ENCODE measurements at places on chromosomes 11 and 22. TPM values are rescaled to one million over a fixed set of nuclear protein-coding genes. Genes with fewer than 3 reads are reported as not detected.
A peak's percentile ranks its signal among the peaks of the same experiment; 100 is the strongest.

Gene MMP7
- not detected for total RNA-seq

Gene RAB3IL1
- 0.72 TPM for total RNA-seq

Gene TMEM45B
- not detected for total RNA-seq

GRCh38 chr11:101482556-101483124, 101.2 kb downstream of the TRPC6 start:
- DNase-seq: no peak

DNA sequence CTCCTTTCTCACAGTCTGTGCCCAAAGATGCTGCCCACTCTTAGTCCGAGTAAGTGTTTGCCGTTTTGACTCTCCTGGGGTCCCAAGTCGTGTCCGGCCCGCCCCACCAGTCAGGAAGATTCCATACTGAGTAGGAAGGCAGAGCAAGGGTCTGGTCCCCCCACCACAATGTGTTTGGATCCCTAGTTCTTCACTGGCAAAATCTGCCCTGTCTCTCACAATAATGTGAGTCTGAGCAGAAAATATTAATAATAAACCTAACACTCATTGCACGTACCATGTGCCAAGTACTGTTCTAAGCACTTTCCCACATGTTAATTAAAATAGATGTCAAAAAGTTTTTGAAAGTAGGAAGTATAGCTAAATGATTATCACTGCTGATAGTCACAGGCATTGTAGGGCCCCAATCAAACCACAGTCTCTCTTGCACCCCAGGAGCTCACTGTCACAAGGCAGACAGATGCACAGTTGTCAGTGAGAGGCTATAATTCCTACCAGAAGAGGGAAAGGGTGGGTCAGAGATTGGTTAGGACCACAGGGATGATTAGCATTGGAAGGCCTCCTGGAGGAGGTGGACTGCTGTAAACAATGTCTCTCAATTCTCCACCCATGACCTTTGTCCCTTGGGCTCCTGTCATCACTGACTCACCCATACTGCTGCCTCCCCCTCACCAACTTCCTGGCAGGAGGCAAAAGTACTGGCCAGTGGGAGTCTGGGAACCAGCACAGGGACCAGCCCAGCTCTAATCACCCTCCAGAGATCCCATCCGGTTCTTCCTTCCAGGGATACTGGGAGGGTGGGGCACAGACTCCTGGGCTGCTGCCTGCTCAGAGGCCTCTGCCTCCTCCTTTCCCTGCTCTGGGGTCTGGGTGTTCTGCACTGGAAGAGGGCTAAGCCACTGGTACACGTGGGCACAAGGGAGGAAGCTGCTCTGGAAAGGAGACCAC, 1.0 kb upstream of the POLD4 start:
- peak; percentile 98 for DNase-seq

DNA sequence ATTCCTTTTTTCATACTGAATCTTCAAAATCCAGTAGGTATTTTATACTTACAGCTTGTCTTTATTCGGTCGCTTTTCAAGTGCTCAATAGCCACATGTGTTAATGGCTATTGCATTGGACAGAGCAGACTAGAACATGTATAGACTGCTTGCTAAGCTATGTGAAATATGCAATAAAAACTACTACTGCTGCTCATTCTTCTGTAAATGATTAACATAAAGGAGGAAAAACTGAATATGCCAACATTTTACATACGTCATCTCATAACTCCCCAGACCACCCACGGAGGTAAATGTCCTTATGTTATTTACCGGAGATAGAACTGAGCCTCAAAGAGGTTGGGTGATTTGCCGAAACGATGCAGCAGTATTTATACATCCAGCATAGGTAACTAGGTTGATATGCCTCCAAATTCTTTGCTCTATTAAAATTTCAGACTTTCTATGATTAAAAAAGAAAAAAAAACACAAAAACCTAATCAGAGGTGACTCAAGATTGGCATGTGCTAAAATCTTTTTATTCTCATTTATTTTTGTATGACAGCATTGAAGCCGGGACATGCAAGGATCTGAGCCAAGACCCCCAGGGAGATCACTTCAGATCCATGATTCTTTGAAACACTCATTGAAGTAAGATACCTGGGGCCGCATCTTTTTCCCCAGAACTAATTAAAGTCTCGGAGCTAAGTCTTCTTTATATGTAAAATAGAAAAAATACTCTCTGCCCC, 78.5 kb upstream of the OR5AK2 start:
- no peak for DNase-seq

- no peak for DNase-seq
These were observed 3.6 kb downstream of the BCO2 start for GRCh38 chr11:112178936-112179335.

Measured in IMR-90 (cell line).